Esophagus squamous epithelium (tissue), 5 donors: ENCODE measurements at places on chromosomes 1 and 21.
A peak's percentile ranks its signal among the peaks of the same experiment; 100 is the strongest.

GRCh38 chr1:231919886-231920285 is 293.3 kb downstream of the DISC1 start:
- no peak for DNase-seq

- no peak for DNase-seq
Observed at GRCh38 chr1:10561497-10561896, 86.7 kb downstream of the PEX14 start.

- DNase-seq: no peak
Observed at GRCh38 chr1:174398246-174398645, 49.5 kb upstream of the GPR52 start.

DNA sequence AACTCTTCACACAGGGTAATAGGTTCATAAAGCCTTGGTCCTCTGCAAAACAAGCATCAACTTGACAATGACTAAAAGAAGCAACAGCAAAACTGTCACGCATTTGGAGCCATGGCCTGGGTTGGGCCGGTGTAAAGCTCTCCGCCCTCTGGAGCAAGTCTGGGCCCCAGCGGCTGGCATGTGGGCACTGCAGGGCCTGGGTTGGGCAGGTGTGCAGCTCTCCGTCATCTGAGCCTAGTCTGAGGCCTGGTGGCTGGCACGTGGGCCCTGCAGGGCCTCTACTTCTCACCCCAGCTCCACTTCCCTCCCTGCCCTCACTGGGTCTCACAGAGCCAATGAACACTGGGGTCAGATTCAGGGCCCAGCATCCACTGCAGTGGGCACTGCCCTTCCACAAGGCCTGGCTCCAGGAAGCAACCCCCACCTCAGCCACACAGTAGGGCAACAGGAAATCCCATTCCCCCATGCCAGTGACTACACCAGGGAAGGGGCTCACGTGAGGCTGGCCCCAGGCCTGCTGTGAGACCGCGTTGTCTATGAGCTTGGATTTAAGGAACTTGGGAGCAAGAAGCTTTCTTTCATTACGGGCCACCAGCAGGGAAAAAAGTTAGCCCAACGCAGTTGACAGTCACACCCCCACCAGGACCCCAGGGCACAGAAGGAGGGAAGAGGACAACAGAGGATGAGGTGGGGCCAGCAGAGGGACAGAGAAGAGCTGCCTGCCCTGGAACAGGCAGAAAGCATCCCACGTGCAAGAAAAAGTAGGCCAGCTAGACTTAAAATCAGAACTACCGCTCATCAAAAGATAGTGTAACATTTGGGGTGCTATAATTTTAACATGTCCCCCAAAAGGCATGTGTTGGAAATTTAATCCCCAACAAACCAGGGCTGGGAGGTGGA is 52.7 kb downstream of the NPHP4 start:
- no peak for DNase-seq

GRCh38 chr1:205810448-205811157 is 2.4 kb downstream of the SLC41A1 start:
- no peak for DNase-seq

DNA sequence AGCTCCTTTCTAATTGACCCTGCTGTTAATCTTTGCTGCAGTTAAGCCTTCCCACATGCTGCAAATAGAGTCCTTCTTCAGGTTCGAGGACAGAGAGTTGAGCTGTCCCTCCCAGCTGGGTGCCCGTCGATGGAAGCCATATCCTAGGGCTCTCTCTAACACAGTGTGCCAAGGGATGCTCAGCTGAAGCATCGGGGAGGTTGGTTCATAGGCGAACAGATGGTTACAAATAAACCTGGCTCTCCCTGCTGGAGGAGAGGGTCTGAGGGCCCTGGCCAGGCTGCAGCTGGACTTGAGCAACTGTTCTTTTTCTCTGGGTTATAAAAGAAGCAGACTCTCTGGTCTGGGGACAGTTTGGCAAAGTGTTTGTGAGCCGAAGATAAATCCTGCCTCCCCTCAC is 120.3 kb upstream of the C8B start:
- DNase-seq: no peak

GRCh38 chr1:156295391-156295947 is at the start of gene GLMP:
TSS of gene GLMP (minus strand) at chr1:156295679. CDS start at chr1:156295645, 34 bp downstream.
- no peak for DNase-seq

- no peak for DNase-seq
Observed at GRCh38 chr1:205453466-205453865, 2.4 kb downstream of the BLACAT1 start.

- DNase-seq: no peak
Observed at GRCh38 chr1:41393716-41394368, 32.6 kb downstream of the FOXO6 start.

DNA sequence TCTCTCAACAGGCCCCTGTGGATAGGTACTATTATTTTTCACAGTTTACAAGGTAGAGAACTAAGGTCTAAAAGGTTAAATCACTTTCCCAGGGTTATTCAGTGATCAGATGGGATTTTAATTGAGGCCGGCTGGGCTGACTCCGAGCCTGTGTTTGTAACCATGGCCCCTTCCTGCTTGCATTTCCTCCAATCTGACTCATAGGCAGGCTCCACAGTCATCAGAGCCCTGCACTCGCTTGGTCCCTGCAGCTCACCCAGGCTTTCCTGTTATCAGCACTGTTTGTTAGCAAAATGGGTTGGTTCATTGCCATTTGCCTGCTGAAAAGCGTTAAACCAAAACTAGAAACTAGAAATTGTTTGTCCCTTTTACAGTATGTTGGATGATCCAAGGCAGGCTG is 41.4 kb upstream of the LMX1A start:
- DNase-seq: no peak

- no peak for DNase-seq
Observed at GRCh38 chr1:202317941-202318925, 23.5 kb downstream of the UBE2T start.

DNA sequence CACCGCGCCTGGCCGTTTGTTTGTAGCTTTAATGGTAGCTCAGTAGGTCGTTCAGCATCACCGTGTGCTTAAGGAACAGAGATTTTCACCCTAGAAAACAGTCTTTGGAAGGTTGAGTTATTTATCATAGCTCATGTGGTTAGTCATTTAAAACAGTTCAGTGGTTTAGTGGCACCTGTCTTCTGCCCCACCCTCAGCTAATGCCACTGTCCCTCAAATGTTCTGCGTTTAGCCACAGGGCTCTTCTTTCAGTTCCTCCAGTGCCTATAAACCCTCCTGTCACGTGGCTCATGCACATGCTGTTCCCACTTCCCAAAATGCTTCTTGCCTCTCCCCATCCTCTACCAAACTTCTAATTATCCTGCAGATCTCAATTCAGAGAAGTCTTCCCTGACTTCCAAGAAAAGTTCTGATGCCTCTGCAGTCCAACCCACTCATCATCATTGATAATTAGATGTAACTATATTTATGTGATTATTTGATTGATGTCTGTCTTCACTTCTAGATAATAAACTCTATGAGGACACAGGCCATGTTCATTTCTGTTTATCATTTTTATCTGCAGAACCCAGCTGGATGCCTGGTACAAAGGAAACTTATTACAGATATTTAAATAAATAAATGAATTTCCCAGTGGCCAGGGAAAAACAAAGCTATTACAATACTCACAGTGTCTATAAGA is 14.4 kb upstream of the DIPK1A start:
- DNase-seq: no peak

GRCh38 chr1:11989669-11990068 is 9.4 kb downstream of the MFN2 start:
- no peak for DNase-seq

DNA sequence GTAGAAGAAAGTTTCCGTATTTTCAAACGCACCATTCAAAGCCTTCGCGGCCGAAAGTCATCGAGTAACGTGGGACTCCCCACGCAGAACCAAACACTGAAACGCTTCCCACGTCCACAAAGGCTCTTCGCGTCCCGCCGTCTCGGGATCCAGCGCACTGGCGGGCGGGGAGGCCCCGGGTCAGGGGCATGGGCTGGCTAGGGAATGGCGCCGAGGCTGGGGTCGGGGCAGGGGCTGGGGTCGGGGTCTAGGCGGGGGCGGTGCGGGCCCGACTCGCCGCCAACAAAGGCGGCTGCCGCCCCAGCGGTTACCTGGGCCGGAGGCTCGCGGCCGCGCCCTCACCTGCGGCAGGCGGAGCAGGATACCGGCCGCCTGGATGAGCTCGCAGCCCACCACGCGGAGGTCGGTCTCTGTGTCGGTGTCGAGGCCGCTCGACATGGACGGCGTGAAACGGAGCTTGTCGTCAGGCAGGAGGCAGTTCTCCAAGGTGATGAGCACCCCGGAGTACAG is 403 bp downstream of the CCNL2 start:
- no peak for DNase-seq

DNA sequence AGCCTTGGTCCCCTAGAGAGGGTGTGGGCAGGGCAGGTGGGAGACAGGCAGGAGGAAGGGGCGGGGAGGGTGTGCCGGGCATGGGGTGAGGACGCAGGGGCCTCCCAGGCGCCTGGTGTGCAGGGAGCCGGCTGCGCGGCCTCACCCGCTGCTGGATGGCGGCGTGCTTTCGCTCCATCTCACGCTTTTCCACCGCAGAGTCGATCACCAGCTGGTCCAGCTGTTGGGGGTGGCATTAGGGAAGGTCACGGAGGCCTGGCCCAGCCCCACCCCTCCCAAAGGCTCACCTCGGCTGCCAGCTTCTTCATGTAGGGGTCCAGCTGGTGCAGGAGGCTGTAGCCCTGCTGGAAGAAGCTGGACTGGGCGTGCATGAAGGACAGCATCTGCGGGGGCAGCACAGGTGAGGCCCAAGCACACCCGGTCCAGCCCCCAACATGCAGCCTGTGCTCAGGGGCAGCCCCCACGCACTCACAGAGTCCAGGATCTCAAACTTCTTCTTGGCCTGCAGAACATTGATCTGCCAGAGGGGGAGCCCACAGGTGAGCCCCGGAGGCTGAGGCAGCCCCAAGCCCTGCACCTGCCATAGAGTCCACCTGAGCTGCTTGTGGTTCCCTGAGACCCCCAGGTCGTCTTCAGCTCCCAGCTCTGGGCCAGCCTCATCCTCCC is 7.9 kb downstream of the ACAP3 start:
- DNase-seq: no peak

- no peak for DNase-seq
Observed at GRCh38 chr1:222284466-222284865, 263.4 kb downstream of the HHIPL2 start.

DNA sequence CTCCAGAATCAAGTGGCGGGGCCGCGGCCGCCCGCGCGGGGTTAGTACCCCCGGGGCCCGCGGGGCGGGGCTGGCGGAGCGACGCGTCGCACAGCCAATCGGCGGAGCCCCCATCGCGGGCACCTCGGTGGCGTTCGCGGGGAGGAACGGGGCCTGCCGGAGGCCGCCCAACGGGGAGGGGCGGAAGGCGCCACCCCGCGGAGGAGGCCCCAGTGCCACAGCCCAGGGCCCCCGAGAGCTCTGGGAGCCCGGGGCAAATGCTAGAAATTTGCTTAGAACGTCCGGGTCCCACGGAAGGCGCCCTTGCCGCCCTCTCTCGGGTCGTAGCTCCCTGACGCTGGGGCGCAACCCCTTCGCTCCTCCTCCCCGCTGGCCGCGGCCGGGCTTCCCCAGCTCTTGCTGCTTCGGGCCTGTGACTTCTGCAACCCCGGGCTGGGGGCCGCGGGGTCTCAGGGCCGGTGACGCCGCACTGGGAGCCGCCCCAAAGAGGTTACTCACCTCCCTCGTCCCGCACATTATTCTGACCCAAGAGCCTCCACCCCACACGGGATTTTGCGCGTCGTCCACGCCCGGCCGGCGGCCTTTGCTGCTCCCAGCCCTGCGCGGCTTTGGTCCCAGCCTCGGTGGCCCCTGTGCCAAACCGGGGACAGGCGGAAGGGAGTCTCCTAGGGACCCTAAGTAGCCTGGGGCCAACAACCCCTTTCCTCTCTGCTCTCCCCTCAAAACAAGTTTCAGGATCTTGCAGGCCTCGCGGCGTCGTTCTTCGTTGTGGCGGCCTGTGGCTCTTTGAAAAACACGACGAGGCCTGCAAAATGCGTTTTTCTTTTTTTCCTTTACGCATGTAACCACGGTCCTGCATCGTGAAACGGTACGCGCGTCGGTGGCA is at the start of gene RUNX3:
RUNX3 (minus strand) TSS at position 17 of the 886 bp plus-strand sequence. CDS start 408 bp downstream, outside the sequence.
- DNase-seq: peak; percentile 35

DNA sequence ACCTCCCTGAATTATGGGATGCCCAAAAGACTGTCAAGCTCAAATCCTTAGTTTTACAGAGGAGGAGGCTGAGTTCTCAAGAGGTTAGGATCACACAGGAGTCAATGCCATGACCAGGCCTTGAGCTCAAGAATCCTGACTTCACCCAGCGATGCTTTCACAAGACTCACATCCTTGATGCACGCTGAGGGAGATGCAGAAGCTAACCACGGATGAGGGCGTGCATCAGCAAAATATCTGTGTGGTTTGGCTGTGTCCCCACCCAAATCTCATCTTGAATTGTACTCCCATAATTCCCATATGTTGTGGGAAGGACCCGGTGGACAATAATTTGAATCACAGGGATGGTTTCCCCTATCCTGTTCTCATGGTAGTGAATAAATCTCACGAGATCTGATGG is 133.2 kb downstream of the KCNJ6 start:
- DNase-seq: no peak

DNA sequence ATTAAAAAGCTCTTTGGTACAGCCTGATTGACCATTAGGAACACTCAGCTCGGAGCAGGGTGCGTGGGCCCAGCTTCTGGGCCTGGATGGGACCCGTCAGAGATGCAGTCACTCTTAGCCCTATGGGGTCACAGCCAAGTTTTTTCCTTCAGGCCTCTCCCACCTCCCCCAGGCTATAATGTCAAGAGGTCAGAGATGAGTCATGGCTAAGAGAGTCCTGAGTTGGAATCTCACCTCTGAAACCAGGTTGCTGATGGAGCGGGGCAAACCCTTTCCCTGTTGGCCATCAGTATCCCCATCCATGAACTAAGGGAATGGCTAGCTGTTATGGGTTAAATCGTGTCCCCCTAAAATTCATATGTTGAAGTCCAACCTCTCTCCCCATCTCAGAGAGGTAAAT is 195.9 kb upstream of the POU3F1 start:
- DNase-seq: no peak

- no peak for DNase-seq
Observed at GRCh38 chr1:160189649-160190625, at the start of gene CASQ1. TSS of gene CASQ1 (plus strand) at chr1:160190575. CDS start at chr1:160190752, 177 bp downstream.

- no peak for DNase-seq
Observed at GRCh38 chr21:35697321-35697808, 363.0 kb downstream of the SETD4 start.

GRCh38 chr1:40722622-40723021 is 31.1 kb downstream of the NFYC start:
- DNase-seq: no peak

DNA sequence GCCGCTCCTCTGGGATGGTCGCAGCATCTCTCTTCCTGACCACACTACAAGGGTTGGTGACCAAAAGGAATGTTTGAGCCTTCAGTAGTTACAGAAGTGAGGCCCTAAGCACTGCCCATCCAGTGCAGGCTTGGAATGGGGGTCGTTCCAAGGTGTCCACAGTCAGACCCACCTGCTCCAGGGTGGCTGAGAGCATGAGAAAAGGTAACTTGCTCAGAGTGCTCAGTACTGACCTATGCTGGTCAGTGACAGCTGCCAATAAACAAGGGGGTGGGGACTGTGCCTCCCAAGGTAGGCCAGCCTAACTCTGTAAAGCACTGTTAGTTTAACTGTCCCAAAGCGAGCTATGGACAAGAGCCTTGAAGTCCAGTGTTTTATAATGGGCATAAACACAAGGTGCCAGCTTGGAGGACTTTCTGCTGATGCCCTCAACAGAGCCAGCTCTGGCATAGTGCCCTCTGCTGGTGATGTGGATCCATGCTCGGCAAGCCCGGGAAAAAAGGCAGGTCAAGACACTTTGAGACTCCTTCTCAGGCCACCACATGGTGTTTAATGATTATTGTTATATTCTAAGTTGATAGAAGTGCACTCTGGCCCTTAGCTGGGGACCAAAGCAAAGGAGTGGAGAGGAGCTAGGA is 78.1 kb upstream of the DNAH14 start:
- DNase-seq: no peak
